ENCODE measurements at places on chromosomes 4 and X.

GRCh38 chrX:73215246-73215645 lies 595 bp upstream of the NAP1L2 start:
- DNase-seq: peak; percentile 5

DNA sequence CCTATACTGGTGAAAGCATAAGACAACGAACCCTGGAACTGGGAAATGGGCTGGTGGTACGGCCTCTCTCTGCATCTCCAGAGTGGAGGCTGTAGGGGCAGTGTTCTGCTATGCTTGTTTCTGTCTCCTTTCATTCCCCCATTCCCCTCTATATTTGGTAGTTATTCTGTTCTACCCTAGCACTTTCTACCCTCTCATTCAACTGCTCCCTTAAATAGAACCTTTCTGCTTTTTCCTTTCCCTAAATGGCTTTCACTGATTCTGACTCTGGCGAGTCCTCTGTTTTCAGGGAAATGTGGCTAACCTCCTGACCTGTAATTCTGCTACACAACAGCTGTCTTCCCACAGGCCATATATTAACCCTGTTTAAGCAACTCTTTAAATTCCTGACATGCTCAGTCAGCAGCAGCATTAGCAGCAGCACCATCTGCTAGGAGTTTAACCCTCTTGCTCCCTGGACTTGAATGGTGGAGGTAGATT lies 94.2 kb downstream of the CXCL13 start:
- DNase-seq: no peak

GRCh38 chrX:153561337-153561736 lies 37.6 kb downstream of the CCNQ start:
- DNase-seq: no peak

GRCh38 chr4:168600796-168601583 lies 104.1 kb downstream of the PALLD start:
- DNase-seq: no peak

GRCh38 chr4:109959195-109959594 lies 46.5 kb downstream of the EGF start:
- DNase-seq: no peak

GRCh38 chr4:82493721-82494425 lies 63.5 kb downstream of the ENOPH1 start:
- DNase-seq: no peak

- no peak for DNase-seq
These were observed 20.8 kb downstream of the PTPN13 start for GRCh38 chr4:86614865-86615264.

GRCh38 chr4:98909646-98910401 lies 19.1 kb downstream of the EIF4E start:
- no peak for DNase-seq

- DNase-seq: no peak
These were observed 194.0 kb upstream of the NUDT6 start for GRCh38 chr4:123116412-123116811.

DNA sequence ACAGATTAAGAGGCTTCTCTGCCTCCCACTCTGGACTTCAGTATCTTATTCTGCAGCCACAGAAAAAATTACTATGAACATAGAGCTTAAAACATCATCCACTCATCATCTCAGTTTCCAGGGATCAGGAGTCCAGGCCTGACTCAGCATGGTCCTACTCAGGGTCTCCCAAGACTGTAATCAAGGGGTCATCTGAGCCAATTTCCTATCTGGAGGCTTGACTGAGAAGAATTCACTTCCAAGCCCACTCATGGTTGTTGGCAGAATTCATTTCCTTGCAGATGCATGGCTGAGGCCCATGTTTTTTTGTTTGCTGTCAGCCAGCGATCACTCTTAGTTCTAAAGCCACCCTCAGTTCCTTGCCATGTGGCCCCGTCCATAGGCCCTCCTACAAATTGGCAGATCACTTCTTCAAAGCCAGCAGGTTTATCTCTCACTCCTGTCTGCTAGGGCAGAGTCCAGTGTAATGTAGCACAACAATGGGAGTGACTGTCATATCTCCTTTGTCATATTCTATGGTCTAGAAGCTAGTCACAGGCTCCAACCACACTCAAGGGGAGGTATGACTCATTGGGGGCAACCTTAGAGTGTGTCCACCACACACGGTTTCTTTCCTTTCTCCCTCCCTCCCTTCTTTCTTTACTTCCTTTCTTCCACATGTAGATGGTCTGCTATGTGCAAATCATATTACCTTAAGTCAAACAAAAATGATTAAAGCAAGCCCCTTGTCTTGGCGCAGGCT lies 251.6 kb downstream of the QDPR start:
- DNase-seq: no peak

DNA sequence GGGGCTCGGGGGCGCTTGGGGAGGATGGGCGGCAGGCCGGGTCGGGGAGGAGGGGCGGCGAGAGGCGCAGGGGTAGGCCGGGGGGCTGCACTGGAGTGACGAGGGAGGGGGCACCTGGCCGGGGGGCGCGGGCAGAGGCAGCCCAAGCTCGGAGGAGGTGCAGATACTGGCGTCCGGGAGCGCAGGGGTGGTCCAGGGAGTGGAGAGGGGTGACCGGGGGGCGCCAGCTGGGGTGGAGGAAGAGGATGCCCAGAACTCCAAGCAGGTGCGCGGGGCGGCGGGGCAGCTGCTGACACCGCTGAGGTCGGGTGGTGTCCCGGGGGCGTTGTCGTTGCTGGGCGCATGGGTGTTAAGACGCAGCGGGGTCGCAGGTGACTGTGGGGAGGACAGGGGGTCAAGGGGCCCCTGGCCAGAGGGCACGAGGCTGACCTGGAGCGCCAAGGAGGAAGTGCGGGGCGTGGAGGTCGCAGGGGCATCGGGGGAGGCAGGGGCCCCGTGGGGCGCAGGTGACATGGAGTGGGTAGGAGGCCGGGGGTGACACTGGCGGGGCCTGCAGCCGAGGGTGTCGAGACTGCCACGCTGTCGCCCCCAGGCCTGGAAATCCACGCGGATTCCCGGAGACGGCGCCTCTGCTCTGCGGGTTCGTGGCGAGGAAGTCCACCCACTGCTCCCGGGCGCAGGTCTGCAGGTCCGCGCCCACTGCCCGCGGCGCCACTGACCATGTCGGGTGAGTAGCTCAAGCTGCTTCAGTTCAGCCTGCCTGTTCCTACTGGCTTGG lies 928 bp downstream of the GYG2 start:
- no peak for DNase-seq

GRCh38 chr4:41320278-41320677 lies 63.5 kb downstream of the UCHL1 start:
- DNase-seq: no peak

- no peak for DNase-seq
These were observed 211.4 kb downstream of the MID1IP1 start for GRCh38 chrX:39012621-39013111.

DNA sequence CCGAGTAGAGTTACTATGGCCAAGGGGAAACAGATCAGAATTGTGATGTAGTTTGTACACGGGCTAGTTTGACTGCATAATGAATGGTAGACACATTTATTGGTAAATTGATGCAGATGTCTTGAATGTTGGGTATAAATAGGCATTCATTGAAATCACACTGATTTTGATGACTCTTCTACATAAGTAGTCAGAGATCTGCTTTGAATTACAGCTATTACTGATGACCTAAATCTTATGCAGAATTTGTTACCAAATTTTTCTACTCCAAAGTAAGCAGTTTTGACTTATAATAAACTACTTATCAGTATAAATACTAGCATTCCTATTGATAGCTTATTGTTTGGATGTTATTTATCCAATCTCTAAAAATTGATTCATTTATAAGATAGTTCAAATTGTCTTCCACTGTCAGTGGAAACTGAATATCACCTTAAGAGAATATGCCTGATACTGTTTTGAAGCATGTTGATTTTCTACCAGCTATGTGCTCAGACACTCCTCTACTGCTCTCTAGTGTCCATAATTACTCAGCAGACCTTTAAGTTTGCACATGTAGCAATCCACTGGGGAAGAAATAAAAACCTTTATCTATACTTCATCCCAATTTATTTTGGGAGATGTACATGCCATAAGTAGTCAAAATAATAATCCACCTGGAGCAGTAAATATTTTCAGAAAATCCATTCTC lies 120.3 kb downstream of the RASL11B start:
- DNase-seq: no peak

- no peak for DNase-seq
These were observed 14.0 kb downstream of the OCIAD1 start for GRCh38 chr4:48844843-48845242.

DNA sequence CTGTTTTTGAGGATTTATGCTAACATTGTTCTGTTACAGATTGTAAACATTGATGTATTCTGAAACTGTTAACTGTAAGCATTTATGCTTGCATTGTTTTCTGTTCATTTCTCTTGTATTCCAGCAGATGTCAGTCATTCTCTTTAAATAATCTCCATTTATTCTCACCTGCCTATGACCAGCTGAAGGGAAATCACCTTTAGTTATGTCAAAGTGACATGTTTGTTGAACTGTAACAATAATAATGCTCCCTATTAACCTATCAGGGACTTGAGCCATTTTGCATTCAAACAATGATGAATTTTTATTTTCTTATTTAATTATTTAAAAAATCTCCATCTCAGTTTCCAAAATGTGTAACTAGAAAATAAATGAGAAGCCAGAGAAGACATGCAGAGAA lies 58.0 kb downstream of the SPCS3 start:
- no peak for DNase-seq
